ENCODE measurements at places on chromosomes 11 and 22. TPM values are rescaled to one million over a fixed set of nuclear protein-coding genes. Genes with fewer than 3 reads are reported as not detected.

MOGAT2 gene
- total RNA-seq, result not detected

SYT9 gene
- total RNA-seq, result 2.7 TPM

NF2 gene
- total RNA-seq, result 50.6 TPM

MN1 gene
- total RNA-seq, result 6.8 TPM

SPDYC gene
- not detected for total RNA-seq

ANGPTL5 gene
- not detected for total RNA-seq

TRIM51 gene
- total RNA-seq, result not detected

SYT7 gene
- 7.0 TPM for total RNA-seq

DRD2 gene
- total RNA-seq, result 0.21 TPM

CD3E gene
- total RNA-seq, result not detected

CHST1 gene
- total RNA-seq, result 1.7 TPM

CALCB gene
- 7.9 TPM for total RNA-seq

LMNTD2 gene
- total RNA-seq, result 1.3 TPM

ROBO4 gene
- total RNA-seq, result not detected

TLCD5 gene
- total RNA-seq, result 8.5 TPM

RIC3 gene
- total RNA-seq, result 17.8 TPM

MRGPRE gene
- not detected for total RNA-seq

TBX10 gene
- not detected for total RNA-seq

FADS1 gene
- total RNA-seq, result 103 TPM

PKDREJ gene
- total RNA-seq, result not detected

MMP26 gene
- not detected for total RNA-seq

EMID1 gene
- total RNA-seq, result 13.2 TPM

CLDN5 gene
- 3.2 TPM for total RNA-seq

CATSPER1 gene
- total RNA-seq, result not detected

Data from GM23338 (cell line).